ENCODE measurements at places on chromosomes 1 and 21.

DNA sequence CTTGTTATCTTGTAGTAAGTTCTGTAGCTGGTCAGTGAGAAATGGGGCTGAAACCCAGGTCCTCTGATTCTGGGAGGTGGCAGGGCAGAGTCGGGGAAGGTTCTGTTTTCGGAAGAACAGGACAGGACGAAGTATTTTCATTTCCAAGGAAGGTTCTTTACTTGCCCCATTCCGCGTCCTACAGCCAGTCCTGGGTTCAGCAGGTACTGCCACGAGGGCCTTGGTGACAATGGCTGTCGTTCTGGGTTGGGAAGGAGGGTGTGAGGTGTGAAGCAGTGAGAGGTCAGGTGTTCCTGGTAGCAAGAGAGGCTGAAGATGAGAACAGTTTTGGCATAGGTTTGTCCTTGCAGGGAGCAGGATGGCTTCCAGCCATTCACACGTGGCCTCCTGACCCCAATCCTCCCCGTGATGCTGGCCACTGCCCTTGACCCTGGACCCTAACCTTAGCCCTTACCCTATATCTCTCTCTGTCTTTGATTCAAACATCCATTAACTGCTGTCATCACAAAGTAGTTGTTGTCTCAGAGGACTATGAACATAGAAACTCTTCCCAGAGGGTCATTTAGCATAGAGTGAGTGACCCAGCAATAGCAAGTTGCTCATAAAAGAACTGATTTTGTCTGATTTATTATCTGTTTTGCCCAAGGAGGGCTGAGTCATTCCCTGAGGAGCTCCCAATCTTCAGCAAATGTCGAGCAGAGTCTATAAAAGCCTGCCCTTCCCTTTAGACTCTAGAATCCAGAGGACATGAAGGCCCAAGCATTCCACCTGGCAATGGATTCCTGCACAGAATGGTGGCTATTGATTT lies 25.0 kb downstream of the VASH2 start:
- no peak for DNase-seq

DNA sequence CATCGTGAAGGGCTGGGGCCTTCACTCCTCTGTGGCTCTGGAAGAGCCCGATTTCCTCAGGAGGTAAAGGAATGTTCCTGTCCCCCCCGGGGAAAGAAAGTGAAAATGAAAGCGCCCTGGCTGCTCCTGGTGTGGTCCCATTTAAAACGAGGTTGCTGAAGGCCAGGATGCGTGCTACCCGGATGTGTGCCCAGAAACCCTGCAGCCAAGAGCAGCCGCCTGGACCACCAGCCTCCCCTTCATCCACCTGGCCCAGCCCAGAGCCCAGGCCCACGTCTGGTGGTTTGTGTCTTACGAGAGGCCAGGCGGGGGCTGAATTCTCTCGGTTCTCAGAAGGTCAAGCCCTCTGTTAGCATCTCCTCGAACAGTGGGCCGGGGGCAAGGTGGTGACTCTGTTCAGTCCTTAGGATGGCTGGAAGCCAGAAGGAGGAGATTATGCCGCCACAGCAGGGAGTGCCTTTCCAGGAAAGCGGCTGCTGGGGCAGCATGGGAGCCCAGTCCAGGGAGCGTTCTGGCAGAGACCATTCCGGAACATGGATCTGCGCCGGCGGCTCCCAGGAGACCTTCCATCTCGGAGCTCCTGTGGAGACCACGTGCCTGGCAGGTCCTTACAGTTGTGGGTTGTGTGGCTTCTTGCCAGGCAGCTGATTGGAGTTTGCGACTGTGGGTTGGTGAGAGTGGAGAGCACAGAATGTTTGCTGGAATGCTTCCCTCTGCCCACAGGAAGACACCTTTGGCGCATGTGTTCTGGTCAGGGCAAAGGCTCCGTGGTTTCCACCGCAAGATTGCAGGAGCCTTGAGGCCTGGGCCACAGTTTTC lies 1.4 kb downstream of the GUK1 start:
- no peak for DNase-seq

DNA sequence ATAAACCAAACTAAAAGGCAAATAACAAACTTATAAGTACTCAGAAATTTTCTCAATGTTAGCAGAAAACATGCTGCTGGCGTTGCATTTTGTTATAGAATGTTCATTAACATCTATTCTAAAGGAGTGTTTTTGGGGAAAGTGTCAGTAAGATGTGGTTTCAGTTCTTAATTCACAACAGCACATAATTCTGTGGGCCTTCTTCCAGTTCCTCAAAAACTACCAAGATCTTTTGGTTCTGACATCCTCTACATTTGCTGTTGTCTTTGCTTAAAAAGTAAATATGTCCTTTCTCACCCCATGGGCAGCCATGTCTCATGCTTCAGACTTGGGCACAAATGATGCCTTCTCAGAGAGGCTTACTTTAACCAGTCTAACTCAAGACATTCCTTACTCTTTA lies 152.5 kb downstream of the CDC7 start:
- no peak for DNase-seq

DNA sequence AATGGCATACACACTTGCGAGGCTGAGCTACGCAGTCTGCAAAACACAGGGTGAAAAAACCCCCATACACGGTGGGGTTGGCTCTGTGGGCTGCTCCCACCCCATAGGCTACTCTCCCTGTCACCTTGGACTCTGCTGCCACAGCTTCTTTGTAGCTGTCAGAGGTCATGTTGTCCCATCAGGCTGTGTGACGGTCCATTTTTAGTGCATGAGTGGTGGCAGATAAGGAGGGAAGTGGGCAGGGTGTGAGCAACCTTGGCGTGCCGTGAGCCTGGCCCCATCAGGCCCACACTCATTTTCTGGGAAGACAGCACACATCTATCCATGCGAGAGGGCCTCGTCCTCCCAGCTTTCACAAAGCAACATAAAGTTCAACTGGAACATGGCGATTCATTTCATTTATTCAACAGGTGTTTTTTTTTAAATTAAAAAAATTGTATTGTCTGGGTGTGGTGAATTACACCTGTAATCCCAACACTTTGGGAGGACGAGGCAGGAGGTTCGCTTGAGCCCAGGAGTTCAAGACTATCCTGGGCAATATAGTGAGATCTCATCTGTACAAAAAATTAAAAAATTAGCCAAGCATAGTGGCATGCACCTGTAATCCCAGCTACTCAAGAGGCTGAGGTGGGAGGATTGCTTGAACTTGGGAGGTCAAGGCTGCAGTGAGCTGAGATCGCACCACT lies 9.5 kb downstream of the GPR137B start:
- no peak for DNase-seq

DNA sequence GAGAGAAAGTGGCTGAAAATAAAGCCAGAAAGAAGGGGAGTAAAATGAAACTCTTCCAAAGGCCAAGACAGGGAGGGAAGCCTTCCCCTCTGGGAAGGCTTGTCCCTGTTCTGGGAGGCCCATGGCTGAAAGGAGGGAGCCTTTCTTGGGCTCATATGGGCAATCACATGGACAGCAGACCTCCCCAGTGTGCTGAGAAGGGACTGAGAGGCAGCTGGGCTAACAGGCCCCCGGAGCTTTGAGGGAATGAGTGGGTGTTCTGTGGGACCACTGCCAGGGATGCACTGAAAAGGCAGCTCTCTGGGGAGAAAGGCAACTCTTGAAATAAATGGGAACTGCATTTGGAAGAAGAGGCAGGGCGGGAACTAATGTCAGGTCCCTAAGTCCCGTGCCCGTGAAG lies 39.1 kb downstream of the KANK4 start:
- DNase-seq: no peak

- DNase-seq: no peak
Measured at GRCh38 chr1:204882479-204882878, 11.8 kb downstream of the NFASC start.

- DNase-seq: no peak
Measured at GRCh38 chr1:113396585-113396984, 6.3 kb downstream of the MAGI3 start.

DNA sequence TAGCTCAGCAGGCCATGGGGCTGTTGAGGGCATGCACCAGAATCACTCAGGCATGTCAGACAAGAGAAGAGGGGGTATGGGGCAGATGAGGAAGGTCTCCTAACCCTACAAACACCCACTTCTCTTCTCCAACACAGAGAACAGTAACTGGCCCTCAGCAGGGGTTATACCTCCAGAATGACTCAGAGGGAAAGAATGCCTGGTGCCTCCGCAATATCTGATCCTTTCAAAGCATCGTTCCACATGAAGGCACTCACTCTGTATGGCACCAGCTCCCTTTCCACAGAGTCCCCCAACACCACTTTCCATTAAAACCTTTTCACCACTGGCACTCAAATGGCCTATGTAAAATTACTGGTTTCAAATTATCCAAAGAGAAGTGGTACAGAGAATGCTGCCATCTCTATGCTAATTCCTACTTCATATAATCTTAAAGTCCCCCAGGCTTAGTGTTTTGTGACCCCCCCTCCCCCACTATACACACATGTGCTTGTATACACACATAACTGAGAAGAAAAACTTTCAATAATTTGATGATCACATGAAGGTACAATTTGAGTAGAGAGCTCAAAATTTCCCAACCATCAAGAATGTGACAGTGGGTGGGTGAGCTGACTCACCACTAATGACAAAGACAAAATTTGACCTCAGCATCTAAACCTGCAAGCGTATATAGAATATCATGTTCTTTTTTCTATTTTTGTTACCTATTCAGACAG lies 91.5 kb downstream of the SIPA1L2 start:
- no peak for DNase-seq

GRCh38 chr1:156172696-156173470 lies 19.5 kb downstream of the SEMA4A start:
- DNase-seq: no peak

GRCh38 chr21:34604556-34604955 lies 10.4 kb downstream of the RCAN1 start:
- DNase-seq: no peak

GRCh38 chr1:71593523-71593922 lies 512.7 kb upstream of the ZRANB2 start:
- DNase-seq: no peak

DNA sequence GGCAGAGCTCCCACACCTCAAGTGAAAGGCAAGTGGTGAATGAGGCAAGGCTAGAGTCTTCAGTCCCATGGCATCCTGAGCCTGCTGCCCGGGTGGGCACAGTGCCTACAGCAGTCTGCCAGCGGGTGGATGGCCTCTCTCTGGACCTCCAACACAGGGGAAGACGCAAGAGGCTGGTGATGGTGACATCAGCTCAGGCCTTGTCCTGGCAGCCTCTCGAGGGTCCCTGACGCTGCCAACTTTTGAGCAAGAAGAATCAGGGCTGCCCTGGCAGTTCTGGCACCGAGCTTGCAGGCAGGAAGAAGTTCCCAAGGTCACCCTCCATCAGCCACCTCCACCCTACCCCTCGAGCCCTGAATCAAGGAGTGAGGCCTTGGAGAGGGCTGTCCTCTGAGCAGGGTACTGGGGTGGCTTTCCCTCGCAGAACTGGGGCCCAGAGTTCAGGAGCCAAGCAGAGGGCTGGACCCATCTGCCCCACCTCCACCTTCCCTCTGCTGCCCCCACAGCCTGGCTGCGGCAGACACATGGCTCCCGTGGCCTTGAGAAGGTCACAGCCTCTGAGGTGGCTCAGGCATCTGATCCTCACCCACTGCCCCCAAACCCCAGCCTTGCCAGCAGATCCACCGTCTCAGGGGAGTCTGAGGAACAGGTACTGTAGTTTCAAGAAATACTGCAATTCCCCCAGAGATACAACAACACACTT lies 5.8 kb downstream of the RAP1GAP start:
- DNase-seq: no peak

- no peak for DNase-seq
Measured at GRCh38 chr1:196723325-196724185, 51.1 kb upstream of the CFHR3 start.

GRCh38 chr1:12078938-12079861 lies 16.1 kb downstream of the TNFRSF8 start:
- no peak for DNase-seq

- no peak for DNase-seq
Measured at GRCh38 chr1:10106241-10106640, 73.5 kb downstream of the UBE4B start.

DNA sequence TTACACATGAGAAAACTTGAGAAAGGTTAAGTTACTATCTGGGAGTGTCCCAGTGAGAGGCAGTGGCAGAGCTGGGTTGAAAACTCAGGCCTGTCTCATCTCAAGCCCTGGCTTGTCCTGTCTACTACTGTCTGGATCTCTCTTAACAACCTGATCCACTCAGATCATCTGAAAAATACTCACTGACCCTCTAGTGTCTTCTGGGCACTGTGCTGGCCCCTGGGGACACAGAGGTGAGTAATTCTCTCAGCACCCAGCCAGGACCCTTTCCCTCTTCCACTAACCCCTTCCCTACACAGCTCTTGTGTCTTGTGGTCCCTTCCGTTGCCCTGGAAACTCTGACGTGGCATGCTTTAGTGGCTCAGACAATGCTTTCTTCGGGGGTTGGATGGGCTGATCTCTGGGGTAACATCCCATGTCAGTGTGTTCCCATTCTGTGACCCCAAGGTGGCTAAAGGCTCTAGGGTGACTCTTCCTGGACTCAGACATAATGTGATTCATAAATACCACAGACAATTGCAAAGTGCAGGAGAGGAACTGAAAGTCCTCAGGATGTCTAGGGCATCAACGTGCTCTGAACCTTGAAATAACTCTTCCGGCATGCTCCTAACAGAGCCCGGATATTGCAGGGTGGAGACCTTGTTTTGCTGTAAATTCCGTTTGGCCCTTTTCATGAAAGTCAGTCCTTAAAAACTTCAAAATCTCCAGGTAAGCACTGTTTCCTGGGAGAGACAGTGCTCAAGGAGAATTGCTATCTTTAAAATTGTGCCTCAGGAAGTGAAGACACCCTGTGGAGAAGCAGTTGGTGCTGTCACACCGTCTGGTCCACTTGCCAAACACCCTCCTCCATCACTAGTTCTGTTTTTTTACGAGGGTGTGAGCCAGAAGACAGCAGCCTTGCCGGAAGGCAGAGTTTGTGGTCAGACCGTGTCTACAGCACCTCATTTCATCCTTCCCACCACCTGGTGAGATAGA lies 4.0 kb downstream of the SHISAL2A start:
- peak; percentile 56 for DNase-seq

DNA sequence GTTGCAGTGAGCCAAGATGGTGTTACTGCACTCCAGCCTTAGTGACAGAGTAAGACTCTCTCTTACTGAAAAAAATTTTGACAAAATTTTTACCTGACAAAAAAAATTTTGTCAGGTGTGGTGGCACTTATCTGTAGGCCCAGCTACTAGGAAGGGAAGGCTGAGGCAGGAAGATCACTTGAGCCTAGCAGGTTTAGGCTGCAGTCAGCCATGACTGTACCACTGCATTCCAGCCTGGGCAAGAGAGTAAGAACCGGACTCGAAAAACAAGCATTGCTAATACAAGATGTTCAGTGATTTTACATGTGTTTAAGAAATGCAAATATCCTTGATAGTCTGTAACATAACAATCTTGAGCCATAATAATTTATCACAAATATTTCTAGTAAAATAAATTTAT lies 46.9 kb downstream of the USP48 start:
- no peak for DNase-seq

GRCh38 chr1:32759997-32760623 lies 57.0 kb downstream of the YARS1 start:
- DNase-seq: no peak

DNA sequence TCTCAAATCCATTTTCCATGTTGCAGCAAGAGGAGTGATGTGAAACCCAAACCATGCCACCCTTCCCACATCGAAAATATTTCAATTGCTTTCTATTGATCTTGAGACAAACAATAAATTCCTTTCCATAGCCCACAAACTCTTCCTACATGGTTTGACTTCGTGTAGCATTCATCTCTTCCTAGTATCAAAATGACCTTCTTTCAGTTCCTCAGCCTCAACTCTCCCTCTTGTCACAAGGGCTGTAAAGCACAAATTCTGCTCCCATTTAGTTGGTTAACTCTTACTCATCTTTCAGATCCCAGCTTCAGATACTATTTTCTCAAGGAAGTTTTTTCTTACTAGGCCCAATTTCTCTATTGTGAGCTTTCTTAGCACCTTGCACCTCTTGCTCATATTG lies 99.0 kb downstream of the ZNF281 start:
- no peak for DNase-seq

All from stimulated activated CD8-positive, alpha-beta memory T cell treated with anti-CD3 and anti-CD28 coated beads, Interleukin-4, amount 100 ng/mL, for 1 hour (primary cell).